Right lung (tissue), 10 donors: ENCODE measurements at places on chromosomes 4 and X. TPM values are rescaled to one million over a fixed set of nuclear protein-coding genes. Genes with fewer than 3 reads are reported as not detected.

DNA sequence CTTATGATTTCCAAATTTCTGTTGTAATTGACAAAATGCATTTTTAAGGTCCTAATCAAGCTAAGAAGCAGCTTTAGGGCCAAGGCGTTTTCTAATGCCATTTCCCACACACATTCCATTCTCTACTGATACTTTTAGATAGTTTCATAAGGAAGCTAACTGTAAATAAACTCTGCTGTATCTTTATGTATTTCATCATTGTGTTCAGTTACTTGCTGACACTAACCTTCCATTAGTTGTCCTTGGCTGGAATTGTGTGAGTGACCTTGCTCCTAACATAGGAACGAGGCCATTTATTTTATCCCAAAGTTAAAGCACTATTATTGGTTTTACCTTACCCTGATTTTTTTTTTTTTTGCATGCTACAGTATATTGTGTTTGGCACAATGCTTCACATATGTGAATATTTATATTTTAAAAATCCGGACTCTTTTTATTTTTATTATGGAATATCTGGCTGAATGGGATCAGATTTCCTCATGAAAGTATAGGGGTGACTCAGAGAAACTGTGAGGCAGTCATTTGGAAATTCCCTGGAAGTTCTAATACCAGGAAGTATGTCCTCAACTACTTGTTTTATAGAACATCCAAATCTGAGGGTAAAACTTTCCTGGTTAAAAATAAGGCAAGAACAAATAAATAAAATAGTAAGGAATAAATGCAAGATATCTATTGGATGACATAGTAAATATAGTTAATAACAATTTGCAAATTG is 62.7 kb upstream of the SORBS2 start:
- DNase-seq: no peak

MAGIX gene
- 1.7 TPM for polyA plus RNA-seq

ETDB gene
- polyA plus RNA-seq: 0.28 TPM

DNA sequence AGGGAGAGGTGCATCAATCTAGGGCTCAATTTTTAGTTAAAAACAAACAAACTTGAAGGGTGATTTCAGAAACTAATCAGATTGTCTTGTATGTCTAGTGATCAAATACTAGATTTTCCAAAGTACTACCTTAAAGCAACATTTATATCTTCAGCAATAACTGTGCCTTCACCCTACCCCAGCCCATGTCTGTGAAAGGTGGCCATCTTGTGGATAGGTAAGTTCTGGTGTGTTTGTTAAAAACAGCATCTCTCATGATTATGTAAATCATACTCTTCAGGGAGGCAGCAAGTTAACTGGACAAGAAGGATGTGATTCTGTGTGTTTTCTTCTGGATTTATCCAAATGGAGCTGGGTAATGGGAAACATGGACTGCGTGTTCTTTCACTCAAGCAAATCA is 81.4 kb upstream of the ACSL1 start:
- DNase-seq: no peak

DNA sequence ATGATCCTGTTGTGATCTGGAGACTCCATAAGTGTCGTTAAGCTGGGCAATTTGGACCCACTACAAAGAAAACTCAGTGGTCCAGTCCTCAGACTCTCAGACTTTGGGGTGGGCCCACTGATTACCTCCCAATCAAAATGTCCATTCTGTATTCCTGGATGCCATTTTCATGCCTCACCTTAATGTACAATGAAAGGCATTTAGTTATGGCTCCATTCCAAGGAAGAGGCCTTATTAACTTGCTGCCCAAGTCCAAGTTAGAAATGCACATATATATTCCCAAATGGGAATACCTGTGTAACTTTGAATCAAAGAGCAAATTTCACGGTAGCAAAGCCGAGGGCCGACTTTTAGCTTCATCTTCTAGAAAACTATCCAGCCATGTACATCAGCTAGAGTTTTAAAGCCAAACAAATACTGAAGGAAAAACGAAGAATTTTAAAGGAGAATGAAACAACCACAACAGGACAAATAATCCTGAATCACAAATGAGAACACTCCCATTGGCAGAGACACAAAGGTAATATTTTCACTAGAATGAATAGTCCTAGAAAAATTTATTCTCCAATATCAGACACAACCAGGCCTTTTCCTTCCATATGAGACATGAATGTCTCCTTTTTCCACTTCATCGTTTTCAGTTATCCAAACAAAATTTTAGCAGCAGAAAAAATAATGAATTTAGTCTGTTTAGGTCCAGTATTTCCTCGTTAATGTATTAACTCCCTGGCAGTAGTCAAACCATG is 63.7 kb upstream of the HHIP start:
- no peak for DNase-seq

RENBP gene
- polyA plus RNA-seq: 7.2 TPM

- no peak for DNase-seq
Measured at GRCh38 chr4:72457158-72457557, 111.9 kb downstream of the ADAMTS3 start.

DNA sequence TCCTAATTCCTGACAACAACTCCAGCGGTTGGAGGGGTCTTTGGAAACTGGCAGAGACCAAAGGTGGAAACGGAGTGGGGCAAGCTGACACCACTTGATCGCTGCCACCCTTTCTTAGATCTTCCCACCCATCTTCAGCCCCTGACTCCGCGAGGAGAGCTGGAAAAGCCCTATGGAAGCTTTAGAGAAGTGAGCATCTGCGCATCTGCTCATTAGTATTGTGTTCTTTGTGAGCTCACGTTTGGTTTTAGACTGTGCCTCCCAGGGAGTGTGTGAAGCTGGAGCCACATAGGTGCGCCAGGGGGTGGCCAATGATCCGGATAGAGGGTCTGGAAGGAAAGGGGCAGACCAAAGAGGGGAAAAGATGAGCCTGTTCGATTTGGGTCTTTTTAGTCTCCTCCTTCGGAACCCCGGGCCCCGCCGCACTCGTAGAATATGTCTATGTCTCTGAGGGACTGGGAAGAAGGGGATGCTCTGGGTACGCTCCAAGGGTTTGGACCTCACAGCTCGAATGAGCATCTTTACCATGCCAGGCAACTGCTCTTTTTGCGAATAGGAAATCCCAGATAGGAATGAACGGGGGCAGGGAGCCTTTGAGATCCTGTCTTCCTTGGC is 578 bp upstream of the DKK2 start:
- DNase-seq: no peak

DNA sequence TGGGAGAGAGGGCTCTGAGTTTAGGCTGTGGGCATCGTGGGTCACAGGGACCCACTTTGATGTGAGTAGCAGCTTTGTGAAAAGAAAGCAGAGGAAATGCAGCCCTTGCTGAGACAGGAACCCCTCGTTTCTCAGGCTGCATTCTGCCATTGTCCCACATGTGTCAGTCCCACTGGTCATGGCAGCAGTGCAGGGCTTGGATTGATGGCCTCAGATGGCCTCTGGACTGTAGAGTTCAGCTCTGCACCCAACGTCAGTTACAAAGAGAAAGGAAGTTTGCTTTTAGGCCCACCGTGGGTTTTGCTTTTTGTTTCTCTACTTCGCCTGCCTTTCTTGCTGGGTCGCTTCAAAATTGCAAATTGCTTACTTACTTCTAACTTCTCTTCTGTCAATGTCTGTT is 248.3 kb upstream of the KLF3 start:
- no peak for DNase-seq

LETM1 gene
- 21.6 TPM for polyA plus RNA-seq

FSTL5 gene
- polyA plus RNA-seq: 0.81 TPM

- DNase-seq: peak; percentile 29
Measured at GRCh38 chr4:7673121-7673520, 238.4 kb upstream of the PSAPL1 start.

HMGB2 gene
- polyA plus RNA-seq: 598 TPM
